Astrocyte of the spinal cord (primary cell): ENCODE measurements at places on chromosomes 13 and 19.

DNA sequence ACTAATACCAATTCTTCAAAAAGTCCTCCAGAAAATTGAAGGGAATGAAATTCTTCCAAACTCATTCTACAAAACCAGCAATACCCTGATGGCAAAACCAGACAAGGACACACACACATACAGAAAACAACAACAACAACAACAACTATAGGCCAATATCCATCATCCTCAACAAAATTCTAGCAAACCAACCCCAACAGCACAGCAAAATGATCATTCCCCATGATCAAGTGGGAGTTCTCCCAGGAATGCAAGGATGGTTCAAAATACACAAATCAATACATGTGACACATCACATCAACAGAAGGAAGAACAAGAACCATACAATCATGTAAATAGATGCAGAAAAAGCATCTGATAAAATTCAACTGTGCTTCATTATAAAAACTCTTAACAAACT is 18.7 kb upstream of the ZNF181 start:
- no peak for DNase-seq

- DNase-seq = no peak
Observed at GRCh38 chr19:45508417-45508860, 1.2 kb downstream of the VASP start.

GRCh38 chr13:97339019-97339987 is 94.7 kb upstream of the RAP2A start:
- peak; percentile 76 for DNase-seq

DNA sequence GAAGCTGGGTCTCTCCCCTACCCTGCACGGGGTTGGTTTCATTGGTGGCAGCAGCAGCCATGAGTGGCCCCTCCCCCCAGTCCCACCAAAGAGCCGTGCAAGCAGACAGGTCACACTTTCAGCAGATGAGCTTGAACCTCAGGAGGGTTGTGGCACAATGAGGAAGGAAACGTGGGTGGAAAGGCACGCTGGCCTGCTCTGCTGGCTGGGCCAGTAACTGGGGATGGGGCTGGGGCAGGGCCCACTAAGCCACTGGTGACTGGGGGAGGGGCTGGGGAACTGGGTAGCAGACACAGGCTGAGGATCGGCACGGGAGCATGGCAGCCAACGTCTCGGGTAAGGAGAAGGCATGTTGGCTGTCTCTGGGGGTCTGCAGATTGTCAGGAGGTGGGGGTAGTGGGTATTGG is at the start of gene P2RY11:
Gene P2RY11 (plus strand): TSS at position 289 of the 407 bp plus-strand sequence. CDS start 29 bp downstream, at position 318.
- no peak for DNase-seq

DNA sequence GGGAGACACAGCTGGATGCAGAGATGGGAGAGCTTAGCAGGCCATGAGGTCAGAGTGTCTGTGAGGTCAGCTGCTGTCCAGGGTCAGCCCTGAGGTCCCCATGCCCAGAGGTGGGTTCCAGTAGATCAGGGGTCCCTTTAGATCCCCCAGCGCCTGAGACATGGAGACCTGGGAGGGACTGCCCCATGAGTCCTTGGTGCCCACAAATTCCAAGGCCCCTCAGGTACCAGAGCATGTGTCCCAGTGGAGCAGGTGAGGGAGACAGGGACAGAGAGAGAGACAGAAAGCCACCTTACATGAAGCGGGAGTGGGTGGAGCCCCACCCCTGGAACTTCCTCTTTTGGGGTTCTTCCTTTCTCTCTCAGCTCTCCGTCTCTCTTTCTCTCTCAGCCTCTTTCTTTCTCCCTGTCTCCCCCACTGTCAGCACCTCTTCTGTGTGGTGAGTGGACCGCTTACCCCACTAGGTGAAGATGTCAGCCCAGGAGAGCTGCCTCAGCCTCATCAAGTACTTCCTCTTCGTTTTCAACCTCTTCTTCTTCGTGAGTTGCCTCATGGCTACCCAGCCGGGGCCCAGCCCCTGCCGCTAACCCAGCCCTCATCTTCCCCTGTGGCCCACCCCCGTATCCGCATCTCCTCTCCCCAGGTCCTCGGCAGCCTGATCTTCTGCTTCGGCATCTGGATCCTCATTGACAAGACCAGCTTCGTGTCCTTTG is at the start of gene CD37:
Gene CD37 (plus strand): TSS at position 336 of the 713 bp plus-strand sequence. CDS start 135 bp downstream, at position 471.
- DNase-seq = no peak

GRCh38 chr13:27347211-27347772 is 76.7 kb downstream of the RASL11A start:
- no peak for DNase-seq

- peak; percentile 1 for DNase-seq
Observed at GRCh38 chr13:104796581-104796980, 1730.4 kb upstream of the SLC10A2 start.
